IPS-NIHi11 (cell line): ENCODE measurements at places on chromosomes 1 and 21.

DNA sequence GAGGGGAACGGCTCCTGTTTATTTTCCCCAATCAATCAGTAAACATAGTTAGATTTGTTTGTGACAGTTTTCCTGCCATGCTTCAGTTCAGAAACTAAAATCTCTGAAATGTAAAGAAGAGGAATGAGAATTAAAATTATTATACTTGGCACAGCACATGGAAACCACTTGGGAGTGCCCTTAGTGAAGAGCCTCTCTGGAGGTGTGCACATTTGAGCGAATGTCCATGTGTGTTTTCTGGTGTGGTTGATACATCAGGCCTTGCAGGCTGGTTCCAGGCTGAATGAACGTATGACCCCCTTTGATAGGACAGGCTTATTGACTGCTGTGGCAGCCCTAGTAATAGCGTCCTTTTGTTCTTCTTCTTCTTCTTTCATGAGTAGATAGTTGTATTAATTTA lies 27.1 kb downstream of the C4BPA start:
- DNase-seq: no peak

- DNase-seq: no peak
Measured at GRCh38 chr1:173301507-173301906, 94.4 kb upstream of the TNFSF4 start.

GRCh38 chr1:89608984-89609725 lies 23.8 kb upstream of the LRRC8C start:
- DNase-seq: no peak

DNA sequence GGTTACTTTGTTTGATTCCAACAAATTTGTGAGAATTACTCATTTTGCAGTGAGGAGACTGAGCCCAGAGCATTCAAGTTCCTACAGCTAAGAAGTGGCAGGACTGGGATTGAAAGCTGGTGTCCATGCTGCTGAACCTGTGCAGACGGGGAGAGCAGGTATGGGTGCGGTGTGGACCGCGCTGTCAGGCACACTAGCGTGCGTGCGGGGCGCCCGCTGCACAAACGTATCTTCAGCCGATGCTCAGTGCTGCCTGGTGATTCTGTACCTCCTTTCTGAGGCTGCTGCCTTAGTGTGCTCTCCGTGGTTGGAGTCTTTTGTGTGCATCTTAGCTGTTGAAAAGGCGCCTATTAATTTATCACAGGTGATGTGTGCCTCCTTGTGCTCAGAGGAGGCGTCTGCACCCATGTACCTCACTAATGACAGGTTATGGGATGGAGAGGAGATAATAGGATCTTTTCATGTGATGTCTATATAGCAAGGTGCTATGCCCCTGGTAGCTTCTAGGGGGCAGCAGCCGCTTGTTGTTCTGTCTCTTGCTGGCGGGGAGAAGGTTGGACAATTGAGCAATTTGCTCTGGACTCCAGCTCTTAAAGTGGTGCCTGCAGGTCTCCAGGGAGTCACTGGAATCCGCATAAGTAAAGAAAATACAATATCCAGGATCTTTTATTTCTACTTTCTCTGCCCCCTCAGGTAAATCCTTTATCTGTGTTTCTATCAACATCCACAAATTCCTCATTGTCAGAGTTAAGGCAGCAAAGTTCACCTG lies 32.5 kb downstream of the PEX14 start:
- DNase-seq: peak; percentile 78

- peak; percentile 15 for DNase-seq
Measured at GRCh38 chr1:68202239-68202832, 30.0 kb downstream of the WLS start.

- DNase-seq: peak; percentile 61
Measured at GRCh38 chr1:228006034-228006785, 588 bp upstream of the WNT3A start.

GRCh38 chr1:152907686-152908601 lies at the start of gene IVL:
TSS of gene IVL (plus strand) at chr1:152908546. CDS start at chr1:152909798, 1,252 bp downstream.
- DNase-seq: no peak

GRCh38 chr1:38444770-38445442 lies 398.3 kb upstream of the POU3F1 start:
- no peak for DNase-seq

GRCh38 chr1:75723989-75724471 lies 479 bp upstream of the ACADM start:
- DNase-seq: peak; percentile 89

- DNase-seq: no peak
Measured at GRCh38 chr1:235101558-235102258, 26.9 kb downstream of the TOMM20 start.

DNA sequence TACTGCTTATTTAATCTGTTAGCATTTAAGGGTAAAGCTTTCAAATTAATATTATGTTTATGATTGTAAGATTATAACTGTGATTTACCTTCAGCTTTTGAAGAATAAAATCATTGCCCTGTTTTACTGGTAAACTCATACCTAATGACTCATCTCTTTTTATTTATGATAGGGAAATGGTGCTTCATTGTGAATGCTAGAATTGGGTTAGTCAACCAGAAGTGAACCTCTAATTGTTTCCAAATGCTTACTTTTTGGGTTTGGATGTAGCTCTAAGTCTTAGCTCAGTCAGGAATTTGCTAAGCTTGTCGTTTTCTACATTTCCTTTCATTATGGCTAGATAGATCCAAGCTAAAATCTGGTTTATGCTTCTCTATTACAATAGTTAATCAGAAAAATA lies 59.4 kb downstream of the SLC30A7 start:
- DNase-seq: no peak

DNA sequence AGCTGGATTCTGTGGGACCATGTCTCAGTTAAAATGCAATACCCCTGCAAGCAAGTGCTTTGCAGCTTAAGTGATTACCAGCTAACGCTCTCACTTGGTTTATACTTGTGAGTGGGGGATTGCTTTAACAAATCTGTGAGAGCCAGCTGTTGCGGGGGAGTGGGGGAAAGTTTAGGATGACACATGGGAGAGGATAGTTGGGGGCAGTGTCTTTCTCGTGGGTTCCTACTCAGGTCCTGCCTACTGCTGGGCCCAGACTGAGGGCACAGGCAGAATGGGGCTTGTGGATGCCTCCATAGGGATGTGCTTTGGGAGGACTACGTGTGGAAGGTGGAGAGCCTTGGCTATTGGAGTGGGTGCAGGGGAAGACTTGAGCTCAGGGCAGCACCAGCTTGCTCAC lies 60.1 kb downstream of the ELK4 start:
- no peak for DNase-seq

- DNase-seq: peak; percentile 94
Measured at GRCh38 chr1:27332536-27333281, 9.1 kb upstream of the SYTL1 start.

GRCh38 chr1:202274611-202275010 lies 67.1 kb downstream of the UBE2T start:
- DNase-seq: peak; percentile 52

- no peak for DNase-seq
Measured at GRCh38 chr1:118136187-118136941, 48.7 kb downstream of the SPAG17 start.

- DNase-seq: no peak
Measured at GRCh38 chr1:53644909-53645689, 93.9 kb downstream of the GLIS1 start.

DNA sequence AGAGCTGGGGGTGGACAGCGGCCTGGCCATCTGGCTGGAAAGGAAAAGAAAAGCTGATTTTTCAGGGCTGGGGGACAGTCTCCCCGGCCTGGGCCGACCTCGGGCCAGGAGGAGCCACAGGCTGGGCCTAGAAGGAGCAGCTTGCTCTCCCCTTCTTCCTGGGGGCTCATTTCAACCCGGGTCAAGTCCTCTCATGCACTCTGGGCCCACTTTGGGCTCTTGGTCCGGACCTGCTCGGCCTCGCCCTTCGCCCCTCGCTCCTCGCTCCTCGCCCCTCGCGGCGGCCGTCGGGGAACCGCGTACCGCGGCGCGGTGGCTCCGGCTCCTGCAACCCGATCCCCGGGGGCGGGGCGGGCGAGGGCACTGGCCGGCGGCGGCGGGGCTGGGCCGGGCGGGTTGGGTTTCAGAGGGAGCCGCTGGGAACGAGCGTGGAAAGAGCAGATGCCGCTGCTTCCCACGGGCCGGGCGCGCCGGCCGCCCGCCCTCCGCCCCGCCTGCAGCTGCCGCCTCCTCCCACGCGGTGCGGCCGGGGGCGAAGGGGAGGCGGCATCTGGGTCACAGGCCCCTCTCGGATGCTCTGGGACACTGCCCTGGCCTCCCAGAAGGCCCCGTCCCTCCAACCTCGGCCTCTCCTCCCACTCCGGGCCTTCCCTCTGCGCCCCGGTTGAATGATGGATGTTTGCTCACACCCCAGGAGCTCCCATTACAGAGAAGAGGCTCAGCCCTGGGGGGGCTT lies 6.6 kb downstream of the HEYL start:
- DNase-seq: peak; percentile 91

- DNase-seq: no peak
Measured at GRCh38 chr1:86757272-86757984, 53.1 kb downstream of the SH3GLB1 start.

GRCh38 chr21:32483293-32483595 lies 70.7 kb downstream of the EVA1C start:
- no peak for DNase-seq

- DNase-seq: no peak
Measured at GRCh38 chr1:82258887-82259286, 458.2 kb downstream of the ADGRL2 start.
